ENCODE measurements at places on chromosomes 1 and 21.
A peak's percentile ranks its signal among the peaks of the same experiment; 100 is the strongest.

GRCh38 chr1:85656948-85657347 is 51.3 kb downstream of the ZNHIT6 start:
- DNase-seq = no peak

GRCh38 chr1:226091461-226091860 is 28.9 kb downstream of the H3-3A start:
- no peak for DNase-seq

- no peak for DNase-seq
These were observed 1.6 kb upstream of the SH3BGRL3 start for GRCh38 chr1:26278303-26278702.

DNA sequence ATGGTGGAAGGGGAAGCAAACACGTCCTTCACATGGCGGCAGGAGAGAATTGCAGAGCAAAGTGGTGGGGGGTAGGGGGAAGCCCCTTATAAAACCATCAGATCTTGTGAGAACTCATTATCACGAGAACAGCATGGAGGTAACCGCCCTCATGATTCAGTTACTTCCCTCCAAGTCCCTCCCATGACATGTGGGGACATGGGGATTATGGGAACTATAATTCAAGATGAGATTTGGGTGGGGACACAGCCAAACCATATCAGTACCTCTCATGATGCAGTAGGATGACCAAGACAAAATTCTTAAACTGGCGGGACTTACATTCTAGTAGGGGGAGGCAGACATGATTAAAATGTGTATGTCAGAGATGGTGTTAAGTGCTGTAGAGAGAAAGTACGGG is 38.8 kb downstream of the WNT4 start:
- DNase-seq = no peak

- no peak for DNase-seq
These were observed 204.5 kb downstream of the BRINP3 start for GRCh38 chr1:190273161-190273560.

DNA sequence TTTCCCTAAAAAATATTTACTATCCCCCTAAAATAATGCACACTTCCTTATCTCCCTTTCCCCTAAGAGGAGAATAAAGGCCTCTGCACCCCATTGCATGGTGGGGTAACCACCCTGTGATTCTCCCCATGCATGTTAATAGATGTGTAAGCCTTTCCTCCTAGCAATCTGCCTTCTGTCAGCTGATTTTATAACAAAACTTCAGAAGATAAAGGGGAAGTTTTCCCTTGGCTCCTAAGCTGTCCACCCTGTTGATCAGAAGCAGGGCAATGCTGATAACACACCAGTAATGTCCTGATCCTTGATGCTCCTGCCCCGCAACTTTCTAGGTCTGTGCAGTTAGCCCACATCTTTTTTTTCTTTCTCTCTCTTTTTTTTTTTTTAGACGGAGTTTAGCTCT is 11.4 kb upstream of the RNF187 start:
- DNase-seq = no peak

GRCh38 chr1:199089393-199090122 is 450.7 kb downstream of the PTPRC start:
- peak; percentile 41 for DNase-seq

DNA sequence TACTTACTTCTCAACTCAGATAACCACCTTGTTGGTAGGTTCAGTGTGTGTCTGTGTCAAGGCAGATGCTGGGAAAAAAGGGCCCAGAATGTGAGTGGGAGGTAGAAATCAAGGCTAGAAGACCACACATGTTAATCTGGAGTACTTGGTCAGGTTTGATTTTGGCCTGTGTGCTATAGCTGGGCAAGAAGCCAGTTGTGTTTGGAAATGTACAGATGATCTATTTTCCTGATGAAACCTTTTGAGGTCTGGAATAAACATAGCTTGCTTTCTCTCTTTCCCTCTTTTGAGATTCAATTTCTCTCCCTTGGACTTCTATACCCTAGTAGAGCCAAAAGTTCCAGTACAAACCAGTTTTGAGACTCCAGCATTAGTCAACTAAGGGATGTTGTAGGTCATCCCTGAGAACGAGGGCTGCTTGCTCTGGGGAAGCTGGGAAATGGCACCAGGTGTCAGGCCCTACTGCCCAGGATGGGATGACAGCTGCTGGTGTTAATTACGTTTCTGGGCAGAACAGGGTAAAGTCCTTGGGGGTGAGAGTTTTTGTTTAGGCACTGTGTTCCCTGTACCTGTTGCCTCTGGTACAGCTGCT is 15.8 kb downstream of the MAPKAPK2 start:
- DNase-seq = no peak

DNA sequence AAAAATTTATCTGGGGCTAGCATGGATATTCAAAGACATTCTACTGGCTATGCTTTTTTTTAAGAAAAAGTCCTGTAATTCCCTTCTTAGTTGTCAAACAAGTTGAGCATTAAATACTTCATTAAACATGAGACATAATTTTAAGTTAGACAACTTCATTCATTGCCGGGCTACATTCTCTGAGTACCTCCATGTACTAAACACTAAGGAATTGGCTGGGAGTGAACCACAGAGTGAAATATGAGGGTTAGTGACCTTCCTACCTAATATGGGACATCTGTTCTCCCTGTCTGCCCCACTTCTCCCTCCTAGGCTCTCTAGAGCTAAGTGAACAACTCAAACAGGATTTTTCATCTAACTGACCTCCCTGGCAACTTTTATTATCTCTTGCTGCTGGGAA is 370.4 kb downstream of the VAV3 start:
- DNase-seq = no peak

DNA sequence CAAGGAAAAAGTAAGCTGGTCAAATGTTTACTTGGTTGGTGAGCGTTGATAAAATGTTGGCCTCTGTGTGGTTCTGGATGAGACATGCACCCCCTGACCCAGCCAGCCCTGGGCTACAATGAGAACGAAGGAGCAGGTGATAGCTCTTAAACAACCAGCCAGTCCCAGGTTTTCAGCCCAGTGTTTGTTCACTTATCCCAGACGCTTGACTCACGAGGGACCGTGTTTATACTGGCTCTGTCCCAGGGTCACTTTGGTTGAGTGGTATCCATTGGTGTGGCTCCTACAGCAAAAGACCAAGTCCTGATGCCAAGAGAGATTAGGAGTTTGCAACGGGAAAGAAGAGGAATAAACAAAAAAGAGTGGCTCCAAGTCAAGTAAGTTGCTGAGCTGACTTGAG is 86.9 kb downstream of the KCNJ15 start:
- DNase-seq = no peak

GRCh38 chr21:43712268-43712942 is 6.5 kb upstream of the PDXK start:
- DNase-seq = no peak

DNA sequence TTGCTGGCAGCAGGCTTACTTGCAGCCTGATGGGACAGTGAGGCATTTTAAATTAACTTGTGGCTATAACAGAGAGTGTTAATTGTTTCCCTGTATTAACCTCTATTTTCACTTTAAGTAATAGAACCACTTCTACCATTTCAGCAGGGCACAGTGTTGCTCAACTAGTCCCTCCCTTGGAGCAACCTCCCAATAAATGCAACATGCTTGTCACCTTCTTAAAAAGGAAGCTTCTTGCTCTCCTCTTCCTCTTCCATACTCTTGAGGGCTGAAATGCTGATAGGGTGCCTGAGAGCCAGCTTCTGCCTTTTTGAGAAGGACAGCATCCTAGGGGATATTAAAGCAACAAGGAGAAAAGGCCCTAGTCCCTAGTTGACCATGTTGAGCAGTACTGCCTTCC is 52.1 kb downstream of the C4BPA start:
- DNase-seq = no peak

DNA sequence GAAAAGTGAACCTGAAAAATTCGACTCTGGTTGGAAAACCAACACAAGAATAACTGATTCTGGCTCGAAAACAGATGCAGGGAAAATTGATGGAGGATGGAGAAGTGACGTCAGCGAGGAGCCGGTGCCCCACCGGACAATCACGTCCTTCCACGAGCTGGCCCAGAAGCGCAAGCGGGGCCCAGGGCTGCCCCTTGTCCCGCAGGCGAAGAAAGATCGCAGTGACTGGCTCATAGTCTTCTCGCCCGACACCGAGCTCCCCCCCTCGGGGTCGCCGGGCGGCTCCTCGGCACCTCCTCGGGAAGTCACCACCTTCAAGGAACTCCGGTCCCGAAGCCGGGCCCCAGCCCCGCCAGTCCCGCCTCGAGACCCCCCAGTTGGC is 1.9 kb downstream of the RUSC1 start:
- peak; percentile 34 for DNase-seq

DNA sequence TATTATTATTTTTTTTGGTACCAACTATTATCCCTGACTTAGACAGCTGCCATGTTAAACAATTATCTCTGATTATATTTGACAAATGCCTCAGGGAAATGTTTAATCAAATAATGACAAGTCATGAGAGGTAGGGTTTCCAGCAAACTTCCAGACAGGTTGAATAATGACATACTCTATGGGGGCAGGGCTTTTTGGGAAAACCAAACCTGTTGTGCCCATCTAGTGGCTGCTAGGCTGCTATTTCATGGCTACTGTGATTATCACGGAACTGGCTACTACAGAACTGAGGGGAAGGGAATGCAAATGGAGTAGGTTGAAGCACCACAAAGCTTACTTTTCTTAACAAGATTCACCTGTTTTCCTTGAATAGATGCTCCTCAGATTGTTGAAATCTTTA is 77.6 kb downstream of the DUSP10 start:
- no peak for DNase-seq

DNA sequence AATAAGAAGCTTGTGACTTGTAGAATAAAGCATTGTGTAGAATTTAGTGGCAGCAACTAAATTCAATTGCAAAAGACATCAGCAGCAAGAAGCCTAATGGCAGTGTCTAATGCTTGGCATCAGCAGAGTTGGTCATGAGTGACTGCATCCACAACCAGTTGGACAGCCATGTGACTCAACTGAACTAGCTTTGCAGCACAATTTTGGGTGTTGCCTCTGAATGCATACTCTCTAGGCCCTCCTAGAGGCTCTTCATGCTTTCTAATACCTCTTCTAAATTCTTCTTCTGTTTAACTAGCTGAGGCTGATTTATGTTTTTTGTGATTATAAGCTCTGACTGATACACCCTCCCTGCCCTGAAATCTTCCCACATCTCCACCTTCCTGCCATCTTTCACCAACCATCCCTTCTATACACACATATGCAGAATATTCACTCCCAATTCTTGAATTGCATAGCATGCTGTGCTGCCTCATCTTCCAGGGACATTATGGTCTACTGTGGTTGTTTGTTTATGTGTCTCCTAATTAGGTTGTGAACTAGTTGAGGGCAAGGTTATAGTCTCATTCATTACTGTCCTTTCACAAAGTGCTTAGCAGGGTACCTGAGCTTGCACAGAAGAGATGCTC is 266.7 kb upstream of the GJB5 start:
- no peak for DNase-seq

GRCh38 chr1:11746092-11746491 is 10.2 kb downstream of the AGTRAP start:
- DNase-seq = no peak

DNA sequence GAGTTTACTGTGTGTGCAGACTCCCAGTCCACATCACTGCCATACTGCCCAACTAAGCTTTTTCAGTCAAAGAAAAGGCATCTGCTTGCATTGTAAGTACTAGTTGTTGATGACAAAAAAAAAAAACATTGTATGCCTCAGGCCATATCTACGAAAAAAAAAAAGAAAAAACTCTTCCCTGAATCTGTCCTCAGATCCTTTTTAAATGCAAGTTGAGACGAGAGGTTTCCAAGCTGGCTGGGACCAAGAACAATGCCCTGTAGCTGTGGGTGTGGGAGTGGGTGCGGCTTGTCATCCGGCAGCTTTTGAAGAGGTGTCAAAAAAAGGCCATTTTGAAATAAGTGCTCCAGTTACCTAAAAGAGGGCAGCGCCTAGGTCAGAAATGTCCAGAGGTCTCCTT is 29.2 kb upstream of the HHAT start:
- DNase-seq = no peak

- no peak for DNase-seq
These were observed 34.3 kb upstream of the EDEM3 start for GRCh38 chr1:184788970-184789369.

DNA sequence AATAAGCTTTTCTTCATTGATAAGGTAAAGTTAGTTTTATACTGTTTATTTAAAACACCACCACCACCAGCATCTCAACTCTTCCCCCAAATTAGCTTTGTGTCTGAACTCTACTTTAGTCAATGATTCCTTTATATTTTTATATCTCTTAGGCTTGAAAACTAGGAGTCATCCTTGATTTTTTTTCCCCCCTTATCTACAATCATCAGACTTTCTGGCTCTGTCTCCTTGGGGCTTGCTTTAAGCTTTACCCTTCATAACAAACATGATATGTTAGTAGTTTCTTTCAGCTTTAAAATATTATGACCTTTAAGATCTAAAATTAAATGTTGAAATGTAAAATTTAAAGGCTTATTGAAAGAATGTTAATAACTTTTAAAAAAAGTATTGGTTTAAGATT is 28.3 kb downstream of the HS2ST1 start:
- DNase-seq = no peak

DNA sequence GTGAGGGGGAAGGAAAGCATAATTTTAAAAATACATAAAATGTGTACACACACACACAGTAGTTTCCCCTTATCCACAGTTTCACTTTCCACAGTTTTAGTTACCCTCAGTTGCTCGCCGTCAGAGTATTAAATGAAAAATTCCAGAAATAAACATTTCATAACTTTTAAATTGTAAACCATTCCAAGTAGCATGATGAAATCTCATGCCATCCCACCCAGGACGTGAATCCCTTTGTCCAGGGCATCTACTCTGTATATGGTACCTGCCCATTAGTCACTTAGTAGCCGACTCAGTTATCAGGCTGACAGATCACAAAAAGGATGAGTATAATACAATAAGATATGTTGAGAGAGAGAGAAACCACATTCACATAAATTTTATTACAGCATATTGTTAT is 36.2 kb downstream of the EPS15 start:
- no peak for DNase-seq

DNA sequence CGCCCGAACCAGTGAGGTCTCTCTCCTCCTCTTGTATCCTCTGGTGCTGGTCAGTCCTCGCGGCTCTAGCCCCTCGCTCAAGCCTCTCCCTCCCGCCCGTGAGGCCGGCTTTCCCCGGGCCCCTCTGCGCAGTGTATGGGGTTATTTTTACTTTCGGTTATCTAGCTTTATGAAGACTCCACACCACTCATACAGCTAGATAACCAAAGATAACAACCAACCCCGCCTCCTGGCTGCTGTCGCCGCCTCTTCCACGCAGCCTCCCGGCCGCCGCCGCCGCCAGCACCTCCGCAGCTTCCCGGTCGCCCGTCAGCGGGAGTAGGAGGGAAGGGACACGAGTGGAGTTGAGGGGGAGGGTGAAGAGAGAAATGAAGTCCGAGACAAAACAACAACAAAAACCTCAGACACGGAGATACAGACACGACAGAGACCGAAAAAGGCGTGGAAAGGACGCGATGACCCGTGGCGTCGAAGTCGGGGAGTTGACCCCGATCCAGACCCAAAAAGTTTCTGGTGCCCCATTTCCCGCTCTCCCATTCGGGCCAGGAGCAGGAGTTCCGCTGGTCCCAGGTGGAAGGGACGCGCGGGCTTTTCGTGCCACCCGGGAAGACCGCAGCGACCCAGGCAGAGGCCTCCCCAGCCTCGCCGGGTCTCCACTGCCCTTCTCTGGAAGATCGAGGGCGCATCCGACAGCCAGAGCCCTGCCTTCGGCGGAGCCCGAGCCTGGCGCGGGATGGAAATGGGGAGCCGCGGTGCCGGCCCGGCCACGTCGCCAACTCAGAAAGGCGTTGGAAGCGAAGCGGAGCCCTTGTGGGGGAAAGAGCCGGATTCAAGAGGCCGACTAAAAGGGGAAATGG is 51.4 kb downstream of the RHBG start:
- peak; percentile 79 for DNase-seq

GRCh38 chr21:35102488-35103371 is 53.6 kb upstream of the RUNX1 start:
- DNase-seq = peak; percentile 80

- DNase-seq = no peak
These were observed 35.7 kb downstream of the PALMD start for GRCh38 chr1:99681583-99681982.
